Ascending aorta (tissue), 2 donors: ENCODE measurements at places on chromosomes 4 and X.

GRCh38 chr4:48538358-48538757 is 48.3 kb downstream of the ZAR1 start:
- no peak for DNase-seq

- DNase-seq = no peak
Observed at GRCh38 chrX:104565791-104566680, at the start of gene IL1RAPL2. Gene IL1RAPL2, plus strand, starts transcription at chrX:104566199.

DNA sequence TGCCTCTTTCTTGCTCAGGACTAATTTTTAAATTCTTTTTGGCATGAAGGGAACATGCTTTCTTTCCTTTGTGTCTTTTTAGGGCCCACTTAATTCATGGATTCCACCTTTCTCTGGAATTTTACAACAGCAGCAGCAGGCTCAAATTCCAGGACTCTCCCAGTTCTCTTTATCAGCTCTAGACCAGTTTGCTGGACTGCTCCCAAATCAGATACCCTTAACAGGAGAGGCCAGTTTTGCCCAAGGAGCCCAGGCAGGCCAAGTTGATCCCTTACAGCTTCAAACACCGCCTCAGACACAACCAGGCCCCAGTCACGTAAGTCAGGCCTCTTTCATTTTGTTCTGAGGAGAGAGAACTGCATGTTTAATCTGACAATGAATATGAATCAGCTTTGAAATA is 2.3 kb downstream of the ODAM start:
- DNase-seq = no peak

DNA sequence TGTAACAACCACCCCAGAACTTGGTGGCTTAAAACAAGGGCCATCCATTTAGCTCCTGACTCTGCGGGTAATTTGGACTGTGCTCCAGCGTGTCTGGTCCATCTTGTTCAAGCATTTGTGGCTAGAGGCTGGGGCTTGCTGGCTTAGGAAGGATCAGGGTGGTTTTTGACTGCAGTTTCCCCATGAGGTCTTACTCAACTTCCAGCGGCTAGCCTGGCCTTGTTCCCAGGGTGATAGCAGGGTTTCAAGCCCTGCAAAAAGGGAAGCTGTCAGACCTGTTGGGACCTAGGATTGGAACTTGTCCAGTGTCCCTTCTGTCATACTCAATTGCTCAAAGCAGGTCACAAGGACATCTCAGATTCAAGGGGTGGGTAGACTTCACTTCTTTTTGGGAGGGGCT is 205.9 kb downstream of the STIM2 start:
- no peak for DNase-seq

DNA sequence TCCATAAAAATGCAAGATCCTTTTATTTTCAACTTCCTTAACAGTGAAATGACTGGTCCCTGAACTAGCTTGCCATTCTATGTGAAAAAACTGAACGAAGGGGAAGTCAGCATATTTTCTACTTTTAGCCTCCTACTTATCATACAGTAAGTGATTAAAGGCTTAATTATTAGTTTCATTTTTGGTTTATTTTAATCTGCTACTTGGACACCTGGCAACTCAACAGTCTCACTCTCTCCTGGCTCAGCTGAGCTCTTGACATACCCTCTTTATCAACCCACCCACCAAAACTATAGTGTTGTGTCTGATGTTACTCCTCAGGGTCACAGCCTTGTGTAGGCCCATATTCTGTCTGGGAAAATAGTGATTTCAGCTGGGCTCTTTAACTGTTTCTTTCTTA is 86.2 kb upstream of the CPXCR1 start:
- no peak for DNase-seq

GRCh38 chr4:17030543-17030942 is 132.1 kb upstream of the LDB2 start:
- DNase-seq = no peak

- no peak for DNase-seq
Observed at GRCh38 chr4:151931563-151931962, 170.8 kb upstream of the GATB start.

DNA sequence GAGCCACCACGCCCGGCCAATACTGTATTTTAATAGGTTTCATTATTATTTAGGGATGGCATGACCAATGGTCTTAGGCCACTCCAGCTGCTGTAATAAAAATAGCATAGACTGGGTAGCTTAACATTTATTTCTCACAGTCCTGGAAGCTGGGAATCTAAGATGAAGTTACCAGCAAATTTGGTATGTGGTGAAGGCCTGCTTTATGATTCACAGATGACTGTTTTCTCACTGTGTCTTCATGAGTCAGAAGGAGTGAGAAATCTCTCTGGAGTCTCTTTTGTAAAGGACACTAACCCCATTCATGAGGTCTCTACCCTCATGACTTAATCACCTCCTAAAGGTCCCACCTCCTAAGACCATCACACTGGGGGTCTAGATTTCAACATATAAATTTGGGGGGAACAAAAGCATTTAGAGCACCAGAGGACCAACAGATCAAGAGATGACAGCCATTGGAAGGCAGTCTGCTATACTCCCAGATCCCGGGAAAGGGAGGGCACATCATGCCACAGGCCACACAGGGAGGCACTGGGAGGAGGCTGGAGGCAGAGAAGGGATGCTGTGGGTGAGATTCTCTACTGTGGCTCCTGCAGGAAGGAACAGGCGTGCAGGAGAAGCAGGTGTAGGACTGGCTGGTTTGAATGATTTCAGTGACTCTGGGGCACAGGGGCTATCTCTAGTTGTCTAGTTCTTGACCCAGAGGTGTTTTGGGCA is 335.8 kb upstream of the SFRP2 start:
- no peak for DNase-seq

GRCh38 chr4:158929939-158930638 is 161.3 kb downstream of the FNIP2 start:
- no peak for DNase-seq

DNA sequence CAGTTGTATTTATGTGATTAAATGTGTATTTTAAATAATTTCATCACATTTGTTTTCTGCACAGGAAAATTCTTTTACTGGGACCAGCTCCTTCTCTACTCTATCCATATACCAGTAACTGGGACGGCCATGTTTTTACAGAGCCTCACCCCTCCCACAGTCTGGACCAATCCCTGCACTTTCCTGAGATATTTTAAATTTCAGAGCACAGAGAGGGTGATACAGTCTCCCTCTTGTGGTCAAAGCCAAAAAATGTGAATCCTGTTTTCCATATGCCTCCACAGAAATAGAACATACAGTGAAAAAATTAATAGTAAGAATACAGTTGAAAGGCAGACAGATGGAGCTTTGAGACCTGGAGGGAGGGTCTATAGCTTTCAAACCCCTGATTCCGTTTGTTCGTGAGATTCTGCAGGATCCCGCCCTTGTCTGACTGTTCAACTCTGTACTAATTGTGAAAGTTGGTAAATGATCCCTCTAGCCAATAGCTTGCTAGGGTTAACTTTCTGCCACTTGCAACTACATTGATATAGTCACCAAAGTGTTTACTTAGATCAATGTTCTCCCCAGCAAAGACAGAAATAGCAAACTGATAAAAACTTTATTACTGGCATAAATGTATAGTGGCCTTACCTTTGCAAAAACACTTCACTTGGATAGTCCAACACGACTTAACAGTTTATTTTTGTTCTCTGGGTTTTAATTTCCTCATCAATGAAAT is 172.2 kb downstream of the PPARGC1A start:
- DNase-seq = no peak

GRCh38 chr4:38364383-38364963 is 299.5 kb upstream of the KLF3 start:
- no peak for DNase-seq

- no peak for DNase-seq
Observed at GRCh38 chr4:38788317-38788716, 5.5 kb upstream of the TLR10 start.

- no peak for DNase-seq
Observed at GRCh38 chr4:148344941-148345340, 97.3 kb downstream of the NR3C2 start.

- DNase-seq = no peak
Observed at GRCh38 chr4:53168228-53168627, 197.6 kb downstream of the SCFD2 start.

DNA sequence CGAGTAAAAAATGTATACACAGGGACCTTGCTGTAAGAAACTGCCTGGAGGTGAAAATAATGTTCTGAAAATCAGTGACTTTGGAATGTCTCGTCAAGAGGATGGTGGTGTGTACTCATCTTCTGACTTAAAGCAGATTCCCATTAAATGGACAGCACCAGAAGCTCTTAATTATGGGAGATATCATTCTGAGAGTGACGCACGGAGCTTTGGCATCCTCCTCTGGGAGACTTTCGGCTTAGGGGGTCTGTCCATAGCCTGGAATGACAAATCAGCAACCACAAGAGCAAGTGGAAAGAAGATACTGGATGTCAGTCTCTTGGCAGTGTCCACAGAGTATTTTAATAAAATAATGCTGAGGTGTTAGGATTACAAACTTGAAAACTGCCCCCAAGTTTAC is 129.4 kb downstream of the THOC2 start:
- DNase-seq = no peak

DNA sequence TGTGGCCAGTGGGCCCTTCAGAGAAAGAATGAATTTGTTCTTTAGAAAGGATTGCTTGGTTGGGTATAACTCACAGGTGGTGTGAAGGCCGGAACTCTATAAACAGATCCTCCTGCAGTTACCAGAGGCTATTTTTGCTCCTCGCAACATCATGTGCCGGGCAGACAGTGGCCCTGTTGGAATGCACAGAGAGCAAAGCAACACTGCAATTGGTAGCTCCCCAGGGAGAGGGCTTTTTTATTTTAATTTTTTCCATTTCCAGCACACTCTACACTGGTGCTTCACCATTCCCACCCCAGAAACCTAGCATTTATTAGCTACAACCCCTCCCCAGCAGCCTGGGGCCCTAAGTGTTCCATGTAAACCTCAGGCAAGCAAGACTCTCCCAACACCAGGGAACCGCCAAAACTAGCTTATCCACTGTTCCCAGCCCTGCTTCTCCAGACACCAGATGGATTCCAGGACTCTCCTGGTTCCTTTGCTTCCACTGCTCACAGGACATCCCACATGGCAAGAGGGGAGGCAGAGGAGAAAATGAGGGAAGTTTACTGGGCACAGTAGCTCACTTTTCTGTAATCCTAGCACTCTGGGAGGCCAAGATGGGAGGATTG is 75.1 kb upstream of the TMEM164 start:
- no peak for DNase-seq

GRCh38 chr4:27278615-27279375 is 418.2 kb downstream of the STIM2 start:
- no peak for DNase-seq

DNA sequence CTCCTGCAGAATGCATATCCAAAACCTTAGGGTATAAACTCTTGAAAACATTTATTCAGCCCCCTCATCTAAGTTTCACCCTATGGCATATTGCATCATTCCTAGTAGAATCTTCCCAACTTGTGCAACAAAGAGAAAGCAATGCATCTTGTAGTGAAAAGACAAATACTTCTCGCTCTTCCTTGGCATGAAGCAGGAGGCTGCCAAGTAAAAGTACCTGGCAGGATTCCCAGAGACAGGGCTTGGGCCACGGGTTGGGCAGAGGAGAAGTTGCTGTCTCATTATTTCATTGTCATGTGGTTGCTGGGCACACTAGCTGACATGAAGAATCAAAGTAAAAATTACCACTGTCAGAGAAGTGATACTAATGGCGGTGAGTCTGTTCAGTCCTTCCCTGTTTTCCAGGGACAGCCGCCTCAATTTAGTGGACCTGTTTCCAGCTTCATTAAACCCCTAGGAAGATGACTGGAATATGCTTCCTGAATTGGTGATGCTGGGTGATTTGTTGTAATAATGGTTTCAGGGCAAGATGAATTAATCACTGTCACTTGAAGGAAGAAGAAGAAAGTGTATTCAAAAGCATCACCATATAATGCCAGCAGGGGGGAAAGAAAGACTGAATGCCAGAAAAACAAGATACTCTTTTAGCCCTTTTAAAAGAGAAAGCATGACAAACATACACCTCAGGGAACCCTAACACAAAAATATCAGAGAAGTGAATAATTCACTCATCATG is 380.5 kb upstream of the IGFBP7 start:
- DNase-seq = no peak

- no peak for DNase-seq
Observed at GRCh38 chr4:38113132-38113531, 152.9 kb downstream of the PTTG2 start.

DNA sequence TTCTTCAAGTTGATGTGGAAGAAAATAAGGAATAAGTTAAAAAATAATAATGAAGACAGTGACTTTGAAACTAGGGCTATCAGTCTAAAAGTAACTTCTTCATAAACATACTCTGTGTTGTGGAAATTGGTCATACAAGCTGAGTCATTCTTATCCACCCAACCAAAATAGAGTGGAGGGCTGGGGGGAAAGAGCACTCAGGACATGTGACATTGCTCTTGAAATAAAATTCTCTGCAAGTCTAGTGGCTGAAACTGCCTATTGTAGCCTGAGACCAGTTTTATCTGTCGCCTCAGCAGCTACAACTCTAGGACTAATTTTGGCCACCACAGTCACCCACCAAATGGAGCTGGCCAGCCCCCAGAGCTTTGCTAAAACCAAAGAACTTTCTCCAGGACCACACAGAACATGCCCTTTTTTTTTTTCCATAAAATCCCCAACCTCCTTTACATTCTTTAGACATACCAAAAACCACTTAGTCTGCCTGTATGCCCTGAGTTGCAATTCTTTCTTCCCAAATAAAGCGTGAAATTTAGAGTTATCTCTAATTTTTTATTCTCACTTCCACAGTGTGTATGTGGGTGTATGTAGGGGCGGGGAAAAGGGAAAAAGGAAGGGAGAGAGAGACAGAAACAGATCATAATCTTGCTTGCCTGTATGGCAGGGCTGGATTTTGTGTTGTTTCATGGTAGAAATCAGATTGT is 23.0 kb upstream of the SLC25A4 start:
- no peak for DNase-seq

DNA sequence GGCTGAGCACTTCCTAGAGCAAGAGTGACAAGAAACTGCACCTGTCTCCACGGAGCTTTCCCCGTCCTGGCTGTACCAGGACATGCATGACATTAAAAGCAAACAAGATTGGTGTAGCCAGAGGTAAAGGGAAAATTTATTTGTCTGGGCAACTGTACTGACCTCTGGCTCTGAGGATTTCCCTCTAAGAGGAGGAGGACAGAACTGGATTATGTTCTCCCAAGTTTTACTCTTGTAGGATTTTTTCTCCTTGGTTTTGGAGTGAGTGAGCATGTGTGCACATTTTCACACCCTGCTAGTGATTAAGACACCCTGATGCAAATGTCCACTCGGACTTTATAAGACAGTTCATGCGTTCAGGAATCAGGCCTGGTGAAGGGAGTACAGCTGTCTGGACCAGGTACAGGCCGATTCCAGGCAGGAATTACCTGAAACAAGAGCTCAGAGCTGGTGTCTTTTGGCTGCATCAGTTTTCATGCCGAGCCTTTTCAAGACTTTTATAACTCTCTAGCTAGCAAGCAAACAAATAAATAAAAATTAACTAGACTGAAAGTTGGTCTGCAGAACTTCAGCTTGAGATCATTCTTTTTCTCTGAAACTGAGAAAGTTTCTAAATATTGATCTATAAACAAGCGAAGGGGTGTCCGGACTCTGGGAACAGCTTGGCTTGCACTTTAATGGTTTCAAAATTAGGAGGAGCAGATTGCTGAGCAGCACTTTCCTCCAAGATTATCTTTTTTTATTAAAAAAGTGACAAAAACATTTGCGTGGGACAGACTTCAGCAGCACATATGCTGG is 51.3 kb upstream of the SPRY1 start:
- DNase-seq = no peak

GRCh38 chr4:72144241-72144640 is 112.4 kb downstream of the NPFFR2 start:
- no peak for DNase-seq

GRCh38 chr4:139934057-139934707 is 219.8 kb downstream of the MAML3 start:
- DNase-seq = no peak
